ENCODE measurements at places on chromosomes 5 and 9.

DNA sequence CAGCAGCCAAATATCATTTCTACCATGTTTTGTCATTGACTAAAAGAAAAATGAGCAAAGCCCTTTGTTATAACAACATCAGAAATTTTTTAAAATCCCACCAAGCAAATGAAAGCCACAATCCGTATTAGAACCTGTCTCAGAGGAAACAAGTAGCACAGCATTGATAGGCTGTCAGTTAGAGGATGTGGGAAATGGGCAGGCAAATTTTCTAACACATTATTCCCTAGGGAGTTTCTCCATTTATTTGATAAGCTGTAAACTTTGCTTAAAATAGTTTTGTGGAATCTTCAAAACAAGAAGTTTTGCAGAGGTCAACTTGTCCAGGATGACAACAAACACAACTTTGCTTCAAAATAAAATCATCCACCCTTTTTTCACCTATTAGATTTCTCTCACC is 53.6 kb upstream of the APC start:
- DNase-seq: no peak

- DNase-seq: no peak
Observed at GRCh38 chr5:5584751-5585150, 162.3 kb downstream of the ICE1 start.

DNA sequence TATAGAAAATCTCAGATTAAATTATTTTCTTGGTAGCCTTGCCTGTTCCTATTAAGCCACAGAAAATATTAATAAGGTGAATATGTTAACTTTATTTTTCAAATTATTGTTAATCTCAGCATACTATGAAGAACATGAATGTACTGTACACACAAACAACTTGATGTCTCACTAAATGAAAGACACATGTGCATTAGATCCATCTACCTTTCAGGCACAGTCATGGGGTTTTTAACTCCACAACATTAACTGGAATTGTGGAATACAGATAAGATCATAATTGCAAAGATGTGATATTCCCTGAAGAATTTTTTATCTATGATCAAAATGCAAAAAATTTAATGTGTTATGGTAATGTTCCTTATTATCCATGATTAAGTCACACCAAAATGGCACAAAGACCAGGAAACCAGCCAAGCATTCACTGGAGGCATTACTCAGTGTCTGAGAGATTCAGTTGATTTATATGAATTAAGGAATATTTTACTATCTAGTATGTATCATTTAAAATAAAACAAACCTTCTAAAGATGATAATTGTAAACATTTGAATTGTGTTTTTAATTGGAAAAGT is 150.0 kb upstream of the VCAN start:
- no peak for DNase-seq

DNA sequence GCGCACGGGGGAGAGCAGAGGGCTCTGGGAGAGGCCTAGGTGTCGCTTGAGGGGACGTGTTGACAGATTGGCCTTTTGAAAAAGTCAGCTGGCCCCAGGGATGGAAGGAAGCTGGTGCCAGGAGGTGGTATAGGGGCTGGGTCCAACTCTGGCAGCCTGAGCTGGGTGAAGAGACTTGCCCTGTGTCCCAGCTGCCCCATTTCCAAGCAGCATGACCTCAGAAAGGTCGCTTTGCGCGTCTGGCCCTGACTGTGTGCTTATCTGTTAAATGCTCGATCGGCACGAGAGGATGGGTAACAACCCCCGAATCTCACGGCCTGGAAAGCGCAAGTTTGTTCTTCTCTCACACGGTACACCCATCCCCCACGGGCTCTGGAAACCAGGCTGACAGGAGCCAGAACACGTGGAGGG is 31.2 kb upstream of the LAMC3 start:
- no peak for DNase-seq

GRCh38 chr9:100595391-100596199 is 17.7 kb downstream of the CAVIN4 start:
- no peak for DNase-seq

Measured in skeletal muscle cell (primary cell).